ENCODE measurements at places on chromosomes 6 and 20. TPM values are rescaled to one million over a fixed set of nuclear protein-coding genes. Genes with fewer than 3 reads are reported as not detected.

The TBP gene
- total RNA-seq = 20.6 TPM

The EYS gene
- total RNA-seq = not detected

The HCRTR2 gene
- total RNA-seq = not detected

The PROKR2 gene
- not detected for total RNA-seq

The PTCRA gene
- total RNA-seq = not detected

GRCh38 chr6:123352279-123352678 lies 284.5 kb downstream of the TRDN start:
- DNase-seq = no peak

GRCh38 chr6:1075444-1075843 lies 236.5 kb upstream of the FOXQ1 start:
- no peak for DNase-seq

- no peak for DNase-seq
These were observed 211.4 kb upstream of the ECI2 start for GRCh38 chr6:4346659-4347333.

GRCh38 chr6:149499066-149499465 lies 14.3 kb upstream of the ZC3H12D start:
- no peak for DNase-seq

GRCh38 chr6:143243786-143244185 lies 183.1 kb downstream of the AIG1 start:
- no peak for DNase-seq

DNA sequence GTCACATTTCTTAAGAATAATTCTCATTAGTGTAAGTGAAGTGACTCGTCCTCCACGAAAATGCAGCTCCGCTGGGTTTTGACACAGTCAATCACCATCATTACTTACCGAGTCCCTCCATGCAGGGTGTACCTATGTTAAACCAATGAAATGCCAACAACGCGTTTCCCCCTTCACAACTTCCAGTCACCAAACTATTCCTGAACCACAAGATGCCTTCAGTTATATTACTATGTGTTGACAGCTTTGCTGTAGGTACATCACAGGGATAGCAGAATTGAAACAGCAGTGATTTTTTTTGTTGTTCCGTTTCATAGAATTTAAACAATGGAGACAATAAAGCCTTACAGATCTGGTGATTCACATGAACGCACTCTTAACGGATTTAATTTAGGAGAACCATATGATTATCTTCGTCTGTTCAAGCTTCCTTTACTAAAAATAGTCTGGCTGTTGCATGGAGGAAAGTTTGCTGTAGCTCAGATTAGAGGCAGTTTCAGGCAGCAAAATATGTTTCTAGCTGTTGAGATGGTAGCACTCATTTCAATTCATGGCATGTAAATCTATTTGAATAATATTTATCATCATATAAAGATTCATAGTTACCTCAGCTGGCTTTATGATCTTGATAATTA lies 652.8 kb downstream of the PRKN start:
- DNase-seq = no peak

DNA sequence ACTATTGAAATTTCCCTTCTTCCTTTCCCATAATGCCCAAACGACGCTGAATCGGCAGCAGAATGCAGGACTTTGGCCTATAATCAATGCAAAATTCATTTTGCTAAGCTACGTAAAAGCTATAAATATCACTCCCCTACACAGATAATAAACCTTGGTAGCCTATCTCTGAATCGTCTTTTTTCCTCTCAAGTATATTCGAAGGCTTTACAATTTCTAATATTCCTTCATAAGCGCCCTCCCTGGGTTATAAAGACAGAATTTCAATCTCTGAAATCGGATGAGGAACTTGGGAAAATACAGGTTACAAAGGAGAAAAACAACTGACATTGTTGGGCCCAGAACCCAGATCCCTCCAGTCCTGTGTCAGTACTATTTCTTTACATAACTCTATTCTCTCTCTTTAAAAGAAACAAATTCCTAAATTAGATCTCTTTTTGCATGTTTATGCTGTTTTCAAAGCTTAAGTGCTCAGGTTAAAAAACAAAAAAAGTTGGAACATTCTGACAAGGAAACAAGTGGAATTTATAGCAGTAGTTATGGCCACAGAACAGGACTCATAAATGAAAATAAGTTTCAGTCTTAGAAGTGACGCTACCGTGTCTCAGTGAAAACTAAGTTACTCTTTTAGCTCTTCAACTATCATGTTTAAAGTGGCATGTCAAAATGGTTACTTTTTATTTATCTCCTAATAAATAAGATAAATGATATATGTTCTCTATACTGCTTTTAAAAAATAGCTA lies 84.5 kb downstream of the SESN1 start:
- DNase-seq = no peak

DNA sequence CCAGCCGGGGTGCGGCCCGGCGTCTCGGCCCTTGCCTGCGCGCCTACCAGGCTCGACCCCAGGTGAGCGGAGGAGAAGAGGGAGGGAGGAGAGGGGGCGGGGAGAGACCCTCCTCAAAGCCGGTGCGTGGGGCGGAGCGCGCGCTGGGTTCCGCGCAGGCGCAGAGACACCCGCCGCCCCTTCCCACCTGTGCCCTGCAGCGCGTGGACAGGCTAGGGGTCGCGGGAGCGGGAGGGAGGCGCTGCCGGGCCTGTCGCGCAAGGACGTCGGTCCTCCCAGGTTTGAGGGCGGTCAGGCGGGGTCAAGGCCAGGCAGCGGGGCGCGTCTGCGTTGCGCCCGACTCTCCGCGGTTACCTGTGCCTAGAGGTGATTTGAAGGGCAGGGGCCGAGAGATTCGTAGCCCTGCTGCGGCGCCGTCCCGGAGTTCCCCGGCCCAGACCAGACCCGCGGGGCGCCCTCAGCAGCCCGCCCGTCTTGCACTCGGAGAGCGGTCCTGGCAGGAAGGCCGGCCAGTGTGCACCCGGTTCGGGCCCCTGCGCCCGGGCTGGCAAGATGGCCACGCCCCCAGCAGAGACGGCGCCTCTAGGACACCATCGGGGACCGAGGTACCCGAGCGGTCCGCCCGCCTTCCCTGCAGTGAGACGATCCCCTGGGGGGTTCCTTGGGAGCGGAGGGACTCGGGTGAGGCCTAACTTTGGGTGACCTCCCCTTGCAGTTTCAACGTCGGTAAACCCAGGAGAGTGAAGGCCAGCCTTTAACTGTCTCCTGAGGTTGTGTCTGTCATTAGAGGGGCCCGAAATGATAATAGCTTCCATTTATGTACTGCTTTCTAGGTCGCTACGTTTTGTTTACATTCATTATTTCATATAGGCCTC lies 546 bp downstream of the C6orf136 start:
- peak; percentile 39 for DNase-seq

DNA sequence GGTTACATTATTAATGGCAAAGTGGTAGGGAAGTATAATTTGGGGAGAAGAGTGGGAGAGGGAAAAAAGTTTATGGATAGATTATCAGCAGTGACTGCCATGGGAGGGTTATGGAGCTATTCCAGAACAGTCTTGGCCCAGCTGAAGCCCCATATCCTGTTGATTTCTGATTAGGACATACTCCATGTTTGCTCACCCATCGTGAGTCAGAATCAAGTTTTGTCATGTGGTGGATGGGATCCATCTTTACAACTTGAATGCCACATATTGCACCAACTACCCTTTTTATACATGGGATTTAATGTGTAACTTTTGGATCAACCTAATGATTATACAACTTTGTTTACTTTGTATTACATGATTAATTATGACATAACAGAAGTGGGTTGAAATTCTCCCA lies 217.0 kb downstream of the HAO1 start:
- DNase-seq = no peak

Data from NCI-H460 (cell line).